ENCODE measurements at places on chromosomes 3 and 15. TPM values are rescaled to one million over a fixed set of nuclear protein-coding genes. Genes with fewer than 3 reads are reported as not detected.

DNA sequence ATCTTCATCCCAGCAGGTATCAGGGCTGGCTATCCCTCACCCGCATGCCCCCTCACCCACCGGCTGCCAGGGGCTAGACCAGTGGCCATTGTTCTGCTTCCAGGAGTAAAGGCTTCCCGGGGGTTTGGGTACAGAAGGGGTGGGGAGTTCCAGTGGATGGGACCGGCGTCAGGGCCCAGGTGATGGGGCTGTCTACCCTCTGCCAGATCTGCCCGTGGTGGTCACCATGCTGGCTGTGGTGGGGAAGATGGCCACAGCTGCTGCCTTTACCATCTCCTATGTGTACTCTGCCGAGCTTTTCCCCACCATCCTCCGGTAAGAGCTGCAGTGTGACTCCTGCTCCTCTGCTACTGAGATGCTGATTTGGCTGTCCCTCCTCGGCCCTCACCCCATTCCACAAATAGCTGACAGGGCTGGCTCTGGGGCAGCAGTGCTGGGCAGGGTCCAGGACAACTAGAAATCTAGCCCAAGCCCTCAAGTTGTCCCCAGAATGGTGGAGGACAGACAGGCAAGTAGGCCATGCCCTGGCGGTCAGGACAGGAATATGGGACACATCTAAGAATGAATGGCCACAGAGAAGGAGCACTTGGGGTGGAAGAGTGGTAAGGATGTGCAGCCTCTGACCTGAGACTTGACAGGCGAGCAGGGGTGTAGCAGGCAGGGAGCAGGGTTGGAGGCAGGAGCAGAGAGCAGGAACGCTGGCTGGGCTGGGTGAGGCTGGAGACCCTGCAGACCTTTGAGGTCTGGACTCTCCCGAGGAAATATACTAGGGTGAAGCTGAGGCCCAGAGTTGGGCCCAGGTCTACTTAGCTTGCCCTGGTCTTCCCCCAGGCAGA, 5.8 kb upstream of the SLC22A14 start:
- no peaks in the 10 kb centered on the region for H3K27me3 ChIP-seq
- no peak overlapping the region for H3K4me3 ChIP-seq
- no peak overlapping the region for H3K27ac ChIP-seq
- no peak for DNase-seq
- no peaks in the 10 kb centered on the region for H3K36me3 ChIP-seq

GRCh38 chr3:73203101-73203500, 141.6 kb downstream of the EBLN2 start:
- H3K4me1 ChIP-seq: no peaks in the 10 kb centered on the region
- no peaks in the 10 kb centered on the region for H3K36me3 ChIP-seq
- H3K4me3 ChIP-seq: no peak overlapping the region

DNA sequence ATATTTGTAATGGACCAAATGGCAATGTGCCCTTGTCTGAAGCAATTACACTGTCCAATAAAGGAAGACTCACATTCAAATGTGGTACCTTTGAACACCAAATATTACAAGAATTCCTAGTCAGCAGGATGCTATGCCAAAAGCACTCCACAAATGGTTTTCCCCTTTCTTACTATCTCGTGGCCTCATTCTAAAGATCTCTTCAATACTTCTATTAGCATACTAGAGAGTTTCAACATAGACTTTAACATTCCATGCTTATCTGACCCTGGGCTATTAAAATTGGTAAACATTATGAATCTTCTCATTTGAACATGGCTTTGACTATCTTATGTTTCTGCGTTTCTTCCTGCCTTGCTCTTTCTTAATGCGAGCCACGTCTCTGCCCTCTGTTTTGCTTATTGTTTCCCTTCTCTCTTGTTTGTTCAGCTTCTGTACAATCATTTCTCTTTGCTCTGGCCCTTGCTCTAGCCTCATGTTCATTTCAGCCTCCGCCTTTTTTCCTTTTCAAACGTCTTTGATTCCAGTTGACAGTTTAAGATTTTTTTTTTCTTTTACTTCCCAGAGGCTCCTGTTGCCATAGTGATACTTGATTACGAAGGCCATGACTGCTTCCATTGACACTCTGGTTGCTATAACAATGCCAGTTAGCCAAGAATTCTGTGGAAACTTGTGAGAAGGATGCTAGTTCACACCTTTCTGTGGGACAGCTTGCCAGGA, 49.5 kb upstream of the SLC9A9 start:
- no peak for DNase-seq
- no peak overlapping the region for H3K4me3 ChIP-seq
- H3K27me3 ChIP-seq: peaks cover 3% of the 10 kb centered on the region

DNA sequence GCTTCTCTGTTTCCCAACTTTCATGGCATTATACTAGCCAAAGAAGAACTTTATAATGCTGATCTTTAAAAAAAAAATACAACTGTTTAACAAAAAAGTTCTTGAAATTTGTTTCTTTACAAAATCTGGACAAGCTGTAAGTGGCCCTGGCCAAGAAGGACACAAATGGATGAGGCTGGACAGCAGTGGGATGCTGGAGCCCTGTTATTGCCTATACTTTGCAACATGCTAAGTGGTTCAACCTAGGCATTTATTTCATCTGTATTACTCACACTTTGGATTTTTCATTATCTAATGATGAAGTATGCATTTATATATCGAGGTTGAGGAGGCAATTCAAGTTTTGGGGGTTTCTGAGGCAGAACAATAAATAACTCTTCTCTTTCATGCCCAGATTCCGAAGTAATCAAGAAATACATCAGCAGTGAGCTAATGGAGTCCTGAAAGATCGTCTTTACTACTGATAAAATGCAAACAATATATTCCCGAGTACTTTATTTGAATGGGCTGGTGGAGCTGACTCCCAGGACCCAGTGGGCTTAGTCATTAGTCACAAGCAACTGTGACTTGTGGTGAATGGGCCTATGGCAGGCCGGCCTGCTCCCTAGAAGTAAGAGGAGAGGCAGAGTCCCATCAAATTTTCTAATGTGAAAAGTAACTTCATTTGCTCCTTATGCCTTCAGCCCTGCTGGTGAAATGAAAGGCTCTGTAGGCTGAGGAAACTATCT, 177.3 kb upstream of the DPH6 start:
- no peaks in the 10 kb centered on the region for H3K4me1 ChIP-seq
- H3K27ac ChIP-seq: no peak overlapping the region
- no peaks in the 10 kb centered on the region for H3K36me3 ChIP-seq
- peaks cover 1% of the 10 kb centered on the region for H3K27me3 ChIP-seq
- no peak for DNase-seq
- no peak overlapping the region for H3K4me3 ChIP-seq

- H3K4me3 ChIP-seq: no peak overlapping the region
- no peaks in the 10 kb centered on the region for H3K4me1 ChIP-seq
- DNase-seq: no peak
- H3K36me3 ChIP-seq: no peaks in the 10 kb centered on the region
- peaks cover under 1% of the 10 kb centered on the region for H3K27me3 ChIP-seq
These were observed 22.9 kb upstream of the PTPRG start for GRCh38 chr3:61538486-61538885.

GRCh38 chr3:96977671-96978070, 163.3 kb downstream of the EPHA6 start:
- H3K4me1 ChIP-seq: no peaks in the 10 kb centered on the region
- no peak for DNase-seq
- no peak overlapping the region for H3K27ac ChIP-seq
- H3K27me3 ChIP-seq: no peaks in the 10 kb centered on the region

- H3K27ac ChIP-seq: no peak overlapping the region
- no peak overlapping the region for H3K4me3 ChIP-seq
- no peak for DNase-seq
- H3K36me3 ChIP-seq: no peaks in the 10 kb centered on the region
These were observed 2.2 kb downstream of the STRA6 start for GRCh38 chr15:74200412-74200815.

DNA sequence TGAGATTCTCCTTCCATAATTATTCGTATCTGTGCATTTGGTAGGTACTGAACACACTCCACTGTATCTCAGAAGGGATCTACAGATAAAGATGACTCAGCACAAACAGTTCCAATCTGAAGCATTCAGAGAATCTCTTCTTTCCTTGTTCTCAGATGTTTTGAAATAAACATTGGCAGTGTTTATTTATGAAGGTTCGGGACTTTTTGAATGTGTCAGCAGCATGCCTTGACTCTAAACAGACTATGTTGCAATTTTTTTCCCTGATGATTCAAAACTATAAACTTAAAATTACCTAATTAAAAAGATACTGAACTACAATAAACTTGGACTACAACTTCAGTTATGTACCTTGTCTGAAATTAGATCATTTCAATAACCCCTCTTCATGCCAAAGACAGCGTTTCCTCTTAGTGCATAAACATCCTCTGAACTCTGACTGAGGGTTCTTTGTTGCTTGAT, 612.9 kb upstream of the TBL1XR1 start:
- H3K27me3 ChIP-seq: no peaks in the 10 kb centered on the region
- H3K4me3 ChIP-seq: no peak overlapping the region
- peaks cover 18% of the 10 kb centered on the region for H3K4me1 ChIP-seq
- no peak for DNase-seq
- H3K27ac ChIP-seq: peak overlapping the region; percentile 13

- no peak for DNase-seq
- H3K4me1 ChIP-seq: peaks cover 72% of the 10 kb centered on the region
- H3K27ac ChIP-seq: peak overlapping the region; percentile 86
- H3K36me3 ChIP-seq: peaks cover 3% of the 10 kb centered on the region
- no peak overlapping the region for H3K4me3 ChIP-seq
- no peaks in the 10 kb centered on the region for H3K27me3 ChIP-seq
These were observed 84.3 kb downstream of the SMAD3 start for GRCh38 chr15:67149773-67150022.

DNA sequence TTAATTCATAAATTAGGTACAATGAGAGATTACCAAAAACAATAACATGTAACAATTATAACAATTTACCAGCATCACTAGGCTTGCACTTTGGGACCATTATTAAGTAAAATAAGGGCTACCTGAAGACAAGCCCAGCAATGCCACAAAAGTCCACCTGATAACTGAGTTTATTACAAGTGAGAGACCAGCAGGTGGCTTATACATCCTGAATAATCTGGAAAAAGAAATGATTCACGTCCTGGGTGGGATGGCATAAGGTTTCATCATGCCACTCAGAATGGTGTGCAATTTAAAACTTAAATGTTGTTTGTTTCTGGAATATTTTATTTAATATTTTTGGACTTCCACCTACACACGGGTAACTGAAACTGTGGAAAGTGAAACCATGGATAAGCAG, 1287.1 kb upstream of the GBE1 start:
- DNase-seq: no peak
- no peaks in the 10 kb centered on the region for H3K36me3 ChIP-seq
- no peak overlapping the region for H3K27ac ChIP-seq
- no peaks in the 10 kb centered on the region for H3K4me1 ChIP-seq
- no peak overlapping the region for H3K4me3 ChIP-seq
- H3K27me3 ChIP-seq: no peaks in the 10 kb centered on the region

- no peak overlapping the region for H3K27ac ChIP-seq
- no peaks in the 10 kb centered on the region for H3K27me3 ChIP-seq
- H3K36me3 ChIP-seq: no peaks in the 10 kb centered on the region
- H3K4me1 ChIP-seq: no peaks in the 10 kb centered on the region
- no peak for DNase-seq
- no peak overlapping the region for H3K4me3 ChIP-seq
These were observed 61.6 kb downstream of the MEIS2 start for GRCh38 chr15:37038716-37039106.

DNA sequence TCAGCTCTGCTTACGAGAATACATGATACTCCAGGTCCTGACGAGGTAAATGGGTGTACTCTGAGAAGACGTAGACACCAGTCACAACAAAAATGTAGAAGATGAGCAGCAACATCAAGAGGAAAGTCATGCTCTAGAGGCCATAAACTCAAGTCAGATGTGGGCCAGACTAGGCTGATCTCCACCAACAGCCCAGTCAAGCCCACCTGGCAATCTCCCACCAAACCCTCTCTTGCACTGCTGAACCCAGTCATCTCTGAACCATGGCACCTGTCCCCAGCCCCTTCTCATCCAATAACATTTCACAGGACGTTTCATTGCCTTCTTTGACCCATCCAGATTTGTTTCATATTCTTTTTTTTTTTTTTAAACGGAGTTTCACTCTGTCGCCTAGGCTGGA, 10.8 kb upstream of the PDIA3 start:
- H3K27ac ChIP-seq: no peak overlapping the region
- H3K36me3 ChIP-seq: peaks cover 2% of the 10 kb centered on the region
- DNase-seq: no peak
- no peak overlapping the region for H3K4me3 ChIP-seq

GRCh38 chr3:101646726-101647125, 30.2 kb downstream of the ZBTB11 start:
- H3K4me3 ChIP-seq: no peak overlapping the region
- H3K27ac ChIP-seq: no peak overlapping the region
- peaks cover 23% of the 10 kb centered on the region for H3K36me3 ChIP-seq
- DNase-seq: no peak
- no peaks in the 10 kb centered on the region for H3K27me3 ChIP-seq
- peaks cover 31% of the 10 kb centered on the region for H3K4me1 ChIP-seq

DNA sequence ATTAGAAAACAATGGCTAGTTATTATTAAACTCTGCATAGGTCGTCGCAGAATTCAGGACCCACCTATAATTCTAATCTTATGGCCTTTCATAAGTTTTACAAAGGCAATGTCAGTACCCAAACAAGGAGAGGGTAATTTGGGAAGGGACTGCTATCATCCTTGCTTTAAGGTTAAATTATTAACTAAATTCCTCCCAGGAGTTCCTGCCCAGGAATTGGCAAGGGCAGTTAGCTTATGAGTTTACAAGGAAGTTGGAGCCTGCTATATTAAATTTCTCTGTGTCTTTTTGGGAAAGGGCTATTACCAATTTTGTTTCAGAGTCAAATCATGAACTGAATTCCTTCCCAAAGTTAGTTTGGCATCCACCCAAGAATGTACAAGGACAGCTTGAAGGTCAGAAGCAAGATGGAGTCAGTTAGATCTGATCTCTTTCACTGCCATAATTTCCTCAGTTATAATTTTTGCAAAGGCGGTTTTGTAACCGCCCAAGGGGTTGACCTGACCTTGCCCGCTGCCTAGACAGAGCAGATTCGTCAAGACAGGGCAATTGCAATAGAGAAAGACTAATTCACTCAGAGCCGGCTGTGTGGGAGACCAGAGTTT, 45.3 kb upstream of the LHFPL4 start:
- H3K4me1 ChIP-seq: peaks cover 2% of the 10 kb centered on the region
- no peak overlapping the region for H3K4me3 ChIP-seq
- no peak overlapping the region for H3K27ac ChIP-seq
- peaks cover 35% of the 10 kb centered on the region for H3K27me3 ChIP-seq
- H3K36me3 ChIP-seq: no peaks in the 10 kb centered on the region

DNA sequence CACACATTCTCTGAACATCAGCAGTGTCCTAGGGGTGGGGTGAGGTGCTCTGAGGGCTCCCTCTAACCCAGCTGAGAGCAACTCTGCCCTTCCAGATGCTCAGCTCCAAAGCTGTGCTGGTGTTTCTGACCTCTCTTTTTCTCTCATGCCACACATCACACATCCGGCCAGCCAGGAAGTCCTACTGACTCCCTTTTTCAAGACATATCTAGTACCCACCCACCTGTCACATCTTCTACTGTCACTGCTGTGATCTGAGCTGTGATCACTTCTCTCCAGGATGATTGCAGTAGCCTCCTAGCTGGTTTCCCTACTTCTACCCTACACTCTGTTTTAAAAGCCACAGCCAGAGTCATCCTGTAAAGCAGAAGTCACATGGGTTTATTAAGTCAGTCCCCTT, 30.2 kb upstream of the MASP1 start:
- H3K27ac ChIP-seq: no peak overlapping the region
- no peak overlapping the region for H3K4me3 ChIP-seq
- DNase-seq: no peak
- no peaks in the 10 kb centered on the region for H3K36me3 ChIP-seq
- peaks cover 6% of the 10 kb centered on the region for H3K4me1 ChIP-seq
- H3K27me3 ChIP-seq: peaks cover 24% of the 10 kb centered on the region

The ZNF662 gene
- 2.1 TPM for total RNA-seq

The RBP2 gene
- total RNA-seq: not detected

The NEK10 gene
- 0.29 TPM for total RNA-seq

The BNIP2 gene
- 52.2 TPM for total RNA-seq

The SNX33 gene
- 1.8 TPM for total RNA-seq
